Stimulated activated CD4-positive, alpha-beta T cell treated with anti-CD3 and anti-CD28 coated beads, Interleukin-4, amount 100 ng/mL, for 48 hours (primary cell): ENCODE measurements at places on chromosomes 4 and X.

DNA sequence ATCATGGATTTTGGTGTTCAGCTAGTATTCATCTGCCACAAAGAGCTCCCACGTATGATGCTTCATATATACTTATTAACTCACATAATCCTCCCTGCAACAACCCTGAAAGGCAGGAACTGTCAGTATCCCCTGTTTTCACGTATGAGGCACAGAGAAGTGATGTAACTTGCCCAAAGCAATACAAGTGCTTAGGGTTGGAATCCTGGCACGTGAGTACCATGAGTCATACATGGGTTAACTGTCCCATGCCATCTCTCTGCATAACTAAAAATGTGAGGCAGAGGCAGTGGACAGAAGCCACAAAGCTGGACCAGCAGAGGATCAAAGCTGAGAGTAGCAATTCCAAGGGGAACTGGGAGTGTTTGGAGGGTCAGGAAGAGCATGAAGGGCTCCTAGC lies 35.7 kb upstream of the EGFL6 start:
- DNase-seq, result no peak

GRCh38 chr4:57200799-57201327 lies 90.7 kb upstream of the IGFBP7 start:
- no peak for DNase-seq

- DNase-seq, result no peak
Observed at GRCh38 chr4:24701683-24702082, 93.7 kb upstream of the SOD3 start.

- DNase-seq, result no peak
Observed at GRCh38 chrX:121365572-121366161, 318.3 kb downstream of the GLUD2 start.

DNA sequence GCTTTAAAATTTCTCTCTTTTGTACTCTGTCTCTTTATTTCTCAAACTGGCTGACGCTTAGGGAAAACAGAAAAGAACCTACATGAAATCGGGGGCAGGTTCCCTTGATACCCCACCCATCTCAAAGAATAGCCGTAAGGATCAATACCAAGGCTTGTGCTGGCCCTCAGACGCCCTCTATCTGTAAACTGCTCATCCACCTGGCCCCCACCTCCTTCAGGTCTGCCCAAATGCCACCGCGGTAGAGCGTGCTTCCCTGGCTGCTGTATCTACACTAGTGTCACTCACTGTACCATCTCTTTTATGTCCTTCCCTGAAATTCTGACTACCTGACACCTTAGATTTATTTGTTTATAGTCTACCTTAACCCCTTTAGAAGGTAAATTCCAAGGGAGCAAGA lies 62.8 kb downstream of the SMIM20 start:
- DNase-seq, result no peak

DNA sequence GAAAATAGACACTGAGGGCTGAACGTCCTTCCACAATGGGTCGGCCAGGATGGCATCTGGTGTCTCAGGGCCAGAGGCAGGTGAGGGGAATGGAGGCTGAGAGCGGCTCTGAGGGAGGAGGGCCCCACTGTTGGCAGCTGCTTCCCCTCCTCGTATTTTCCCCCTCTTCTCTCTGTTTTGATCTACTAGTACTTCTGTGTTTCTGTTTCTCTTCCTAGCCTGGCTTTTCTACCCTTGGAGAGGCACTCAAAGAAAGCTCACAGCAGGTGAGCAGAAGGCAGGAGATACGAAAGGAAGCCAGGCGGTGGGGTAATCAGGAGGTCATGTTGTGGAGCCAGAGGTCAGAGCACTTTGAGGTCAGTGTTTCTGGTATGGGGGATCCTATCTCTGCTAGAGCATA lies 151.8 kb upstream of the GATB start:
- no peak for DNase-seq

- DNase-seq, result no peak
Observed at GRCh38 chrX:116009861-116010710, 160.5 kb upstream of the AGTR2 start.

DNA sequence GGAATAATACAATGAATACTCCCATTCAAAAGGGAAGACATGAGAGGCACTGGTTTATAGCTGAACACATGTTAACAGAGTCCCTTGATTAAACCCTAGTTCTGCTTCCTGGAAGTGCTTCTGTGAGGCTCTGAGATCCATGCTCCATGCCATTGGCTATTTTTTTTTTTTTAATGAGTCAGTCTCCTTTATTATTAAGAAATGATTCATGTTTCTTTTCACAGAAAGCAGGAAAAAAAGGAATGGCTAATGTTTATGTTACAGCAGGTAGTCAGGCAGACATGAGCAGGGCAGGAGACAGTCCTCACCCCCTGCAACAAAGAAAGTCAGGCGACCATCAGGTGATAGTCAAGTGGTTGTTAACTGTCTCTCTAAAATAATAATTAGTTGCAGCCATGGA lies 598.7 kb downstream of the EPHA5 start:
- DNase-seq, result no peak

GRCh38 chrX:22652596-22652995 lies 347.2 kb upstream of the DDX53 start:
- no peak for DNase-seq
